ENCODE measurements at places on chromosomes 16 and 17.

- H3K4me1 ChIP-seq: peaks cover 15% of the 10 kb centered on the region
- no peak overlapping the region for H3K4me3 ChIP-seq
- no peaks in the 10 kb centered on the region for H3K27me3 ChIP-seq
- no peak overlapping the region for H3K27ac ChIP-seq
- H3K36me3 ChIP-seq: no peaks in the 10 kb centered on the region
- no peak for DNase-seq
Observed at GRCh38 chr17:57582881-57583756, 162.0 kb downstream of the CCDC182 start.

DNA sequence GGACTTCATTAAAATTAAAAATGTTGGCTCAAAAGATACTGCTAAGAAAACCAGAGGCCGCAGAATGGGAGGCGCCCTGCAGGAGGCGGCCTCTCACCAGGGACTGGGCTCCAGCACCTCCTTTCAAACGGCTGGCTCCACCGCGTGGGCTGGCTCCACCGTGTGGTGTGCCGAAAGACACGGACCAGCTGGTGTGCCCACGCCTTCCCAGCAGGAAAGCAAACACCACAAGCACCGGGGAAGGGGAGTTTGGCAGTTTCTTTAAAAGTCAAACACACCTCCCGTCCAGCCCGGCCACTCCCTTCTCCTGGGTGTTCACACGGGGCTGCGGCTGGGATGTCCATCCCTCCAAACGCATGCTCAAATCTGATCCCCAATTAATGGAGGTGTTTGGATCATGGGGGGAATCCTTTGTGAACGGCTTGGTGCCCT lies 13.9 kb downstream of the HAGH start:
- H3K4me3 ChIP-seq: no peak overlapping the region
- no peak overlapping the region for H3K27ac ChIP-seq

GRCh38 chr16:48182979-48183537 lies 27.3 kb upstream of the ABCC12 start:
- peaks cover 2% of the 10 kb centered on the region for H3K4me1 ChIP-seq
- DNase-seq: no peak
- peaks cover 2% of the 10 kb centered on the region for H3K27me3 ChIP-seq
- H3K36me3 ChIP-seq: no peaks in the 10 kb centered on the region
- H3K27ac ChIP-seq: no peak overlapping the region
- H3K4me3 ChIP-seq: no peak overlapping the region

DNA sequence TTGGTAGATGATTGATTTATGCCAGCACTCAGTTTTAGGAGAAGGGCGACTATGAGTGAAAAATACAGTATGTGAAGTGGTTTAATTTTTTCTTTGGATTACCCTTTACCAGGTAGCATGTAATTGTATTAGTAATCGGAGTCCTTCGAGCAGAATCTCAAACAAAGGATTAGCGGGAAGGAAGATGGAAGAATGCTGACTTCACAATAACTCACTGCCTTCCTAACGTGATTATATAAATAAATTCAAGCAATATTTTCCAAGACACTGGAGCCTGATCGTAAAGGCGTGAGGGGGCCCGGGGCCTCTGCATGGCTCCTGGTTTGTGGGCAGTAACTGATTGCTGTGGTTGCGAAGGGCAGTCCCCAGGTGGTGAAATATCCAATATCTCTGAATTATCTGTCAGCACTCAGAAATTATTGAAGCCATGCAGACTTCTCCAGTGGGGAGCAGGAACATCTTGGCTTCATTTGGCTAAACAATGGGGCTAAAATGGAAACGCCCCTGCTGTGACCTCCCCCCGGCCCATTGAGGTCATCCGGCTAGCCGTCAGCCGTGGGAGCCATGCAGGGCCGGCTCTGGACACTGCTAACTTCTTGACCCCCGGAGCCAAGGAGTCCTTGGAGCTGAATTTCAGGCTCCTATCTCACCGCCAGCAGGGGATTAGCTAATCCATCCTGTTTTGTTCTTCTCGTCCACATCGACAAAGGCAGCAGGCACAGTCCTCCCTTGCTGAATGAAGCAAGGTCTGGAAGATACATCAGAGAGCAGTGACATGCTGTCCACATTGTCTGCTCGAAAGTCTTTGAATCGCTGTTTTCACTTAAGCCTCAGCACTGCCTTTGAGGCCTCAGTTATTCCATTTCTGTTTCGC lies 295.9 kb upstream of the N4BP1 start:
- no peaks in the 10 kb centered on the region for H3K27me3 ChIP-seq
- no peaks in the 10 kb centered on the region for H3K36me3 ChIP-seq
- H3K27ac ChIP-seq: no peak overlapping the region
- no peaks in the 10 kb centered on the region for H3K4me1 ChIP-seq

- H3K27ac ChIP-seq: peak overlapping the region; percentile 34
- peak overlapping the region; percentile 13 for H3K4me3 ChIP-seq
- H3K4me1 ChIP-seq: no peaks in the 10 kb centered on the region
- no peaks in the 10 kb centered on the region for H3K27me3 ChIP-seq
Observed at GRCh38 chr16:87724490-87725291, 41.1 kb downstream of the KLHDC4 start.

GRCh38 chr16:57844416-57845030 lies 42.2 kb upstream of the KIFC3 start:
- DNase-seq: no peak
- H3K27me3 ChIP-seq: no peaks in the 10 kb centered on the region
- peaks cover 11% of the 10 kb centered on the region for H3K4me1 ChIP-seq
- no peaks in the 10 kb centered on the region for H3K36me3 ChIP-seq
